ENCODE measurements at places on chromosomes 12 and 14. TPM values are rescaled to one million over a fixed set of nuclear protein-coding genes. Genes with fewer than 3 reads are reported as not detected.

Gene FGD6
- 28.3 TPM for total RNA-seq

Gene KLHL33
- total RNA-seq, result 0.22 TPM

GRCh38 chr12:55681142-55682077, 26.3 kb downstream of the ITGA7 start:
- no peaks in the 10 kb centered on the region for H3K36me3 ChIP-seq
- no peak overlapping the region for H3K27ac ChIP-seq
- H3K27me3 ChIP-seq, result no peaks in the 10 kb centered on the region

DNA sequence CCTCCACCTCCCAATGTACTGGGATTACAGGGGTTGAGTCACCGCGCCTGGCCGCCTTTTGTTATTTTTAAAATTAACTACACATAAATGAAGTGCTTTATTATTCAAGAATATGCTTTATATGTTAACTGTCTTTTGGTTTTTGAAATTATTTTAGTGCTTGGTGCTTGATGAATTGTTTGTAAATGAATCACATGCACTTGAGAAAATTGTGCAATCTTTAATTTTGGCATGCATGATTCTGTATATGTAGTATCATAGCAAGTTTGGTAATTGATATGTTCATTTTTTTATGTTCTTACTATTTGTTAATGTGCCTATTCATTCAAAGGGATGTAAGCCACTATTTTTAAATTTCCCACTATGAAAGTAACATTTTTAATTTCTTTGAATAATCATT, 440.9 kb downstream of the NAV3 start:
- DNase-seq, result no peak
- no peak overlapping the region for H3K4me3 ChIP-seq
- H3K36me3 ChIP-seq, result no peaks in the 10 kb centered on the region
- no peaks in the 10 kb centered on the region for H3K4me1 ChIP-seq
- no peak overlapping the region for H3K27ac ChIP-seq

- no peak overlapping the region for H3K27ac ChIP-seq
- no peak for DNase-seq
- no peaks in the 10 kb centered on the region for H3K36me3 ChIP-seq
These were observed 129.3 kb downstream of the SLC15A4 start for GRCh38 chr12:128694445-128694844.
